ENCODE measurements at places on chromosomes 7 and 10.

DNA sequence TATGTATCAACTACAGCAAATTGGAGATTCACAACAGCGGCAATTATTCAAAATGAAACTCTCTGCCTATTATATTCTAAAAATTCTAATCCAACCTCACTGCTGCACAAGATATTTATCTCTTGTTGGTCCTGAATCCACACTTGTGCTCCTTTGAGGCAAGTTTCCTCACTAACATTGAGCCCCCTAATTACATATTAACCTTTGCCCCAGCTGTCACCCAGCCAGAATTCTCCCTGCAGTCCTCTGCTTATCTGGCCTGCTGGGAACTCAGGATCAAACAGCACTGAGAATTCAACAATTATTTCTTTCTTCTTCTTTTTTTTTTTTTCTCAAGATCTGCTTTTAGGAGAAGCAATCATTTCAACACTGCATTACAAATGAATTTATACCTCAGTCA, 21.5 kb upstream of the PLAC9 start:
- no peak for DNase-seq

GRCh38 chr10:132685921-132686680, 99.8 kb downstream of the NKX6-2 start:
- DNase-seq: no peak

DNA sequence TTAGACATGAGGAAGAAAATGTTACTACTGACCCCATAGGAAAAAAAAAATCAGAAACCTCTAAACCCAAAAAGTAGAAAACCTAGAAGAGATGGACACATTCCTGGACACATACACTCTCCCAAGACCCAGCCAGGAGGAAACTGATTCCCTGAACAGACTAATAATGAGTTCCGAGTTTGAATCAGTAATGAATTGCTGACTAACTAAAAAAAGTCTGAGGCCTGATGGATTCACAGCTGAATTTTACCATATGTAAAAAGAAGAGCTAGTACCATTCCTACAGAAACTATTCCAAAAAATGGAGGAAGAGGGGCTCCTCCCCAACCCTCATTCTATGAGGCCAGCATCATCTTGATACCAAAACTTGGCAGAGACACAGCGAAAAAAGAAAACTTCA, 75.8 kb downstream of the HBP1 start:
- DNase-seq: no peak

- peak; percentile 62 for DNase-seq
Measured at GRCh38 chr10:119103903-119104653, at the start of gene DENND10. Gene DENND10, plus strand, starts transcription at chr10:119104113. Its CDS starts 30 bp downstream, at chr10:119104143.

- no peak for DNase-seq
Measured at GRCh38 chr10:62433901-62434300, 59.7 kb downstream of the ZNF365 start.

GRCh38 chr7:156169474-156170370, 357.5 kb upstream of the SHH start:
- no peak for DNase-seq

Measured in stimulated activated CD4-positive, alpha-beta T cell treated with anti-CD3 and anti-CD28 coated beads, TNF-alpha, amount 100 ng/mL, for 1 hour (primary cell).